Activated CD4-positive, alpha-beta T cell treated with anti-CD3 and anti-CD28 coated beads, Interleukin-2, amount 10 ng/mL, durations not matched to agents 24 days and 14 days (primary cell): ENCODE measurements at places on chromosomes 4 and X. TPM values are rescaled to one million over a fixed set of nuclear protein-coding genes. Genes with fewer than 3 reads are reported as not detected.
A peak's percentile ranks its signal among the peaks of the same experiment; 100 is the strongest.

DNA sequence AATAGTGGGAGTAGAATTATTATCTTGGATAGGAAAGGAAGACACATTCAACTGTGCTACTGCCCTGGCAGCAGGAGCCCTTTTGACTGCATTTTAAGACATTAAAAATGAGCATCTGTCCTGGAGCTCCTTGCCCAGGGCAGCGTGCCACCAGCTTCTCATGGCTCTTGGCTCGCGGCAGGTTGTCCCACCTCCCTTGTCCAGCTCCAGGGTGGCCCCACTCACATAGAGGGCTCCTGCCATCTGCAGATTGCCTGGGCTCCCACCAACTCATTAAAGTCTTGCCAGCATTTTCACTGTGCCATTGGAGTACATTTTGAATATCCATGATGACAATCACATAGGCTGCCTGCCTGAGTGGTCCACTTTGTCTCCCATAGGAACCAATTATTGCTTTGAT lies 27.0 kb downstream of the CLCN4 start:
- no peak for DNase-seq
- H3K4me3 ChIP-seq = no peak overlapping the region
- H3K27me3 ChIP-seq = peaks cover 3% of the 10 kb centered on the region
- no peaks in the 10 kb centered on the region for H3K36me3 ChIP-seq
- H3K4me1 ChIP-seq = no peaks in the 10 kb centered on the region

GRCh38 chrX:113330416-113330815 lies 489.8 kb upstream of the AMOT start:
- H3K4me1 ChIP-seq = no peaks in the 10 kb centered on the region
- no peak for DNase-seq
- no peak overlapping the region for H3K27ac ChIP-seq

Gene IDS
- total RNA-seq = 43.9 and 44.9 TPM in 2 replicates

DNA sequence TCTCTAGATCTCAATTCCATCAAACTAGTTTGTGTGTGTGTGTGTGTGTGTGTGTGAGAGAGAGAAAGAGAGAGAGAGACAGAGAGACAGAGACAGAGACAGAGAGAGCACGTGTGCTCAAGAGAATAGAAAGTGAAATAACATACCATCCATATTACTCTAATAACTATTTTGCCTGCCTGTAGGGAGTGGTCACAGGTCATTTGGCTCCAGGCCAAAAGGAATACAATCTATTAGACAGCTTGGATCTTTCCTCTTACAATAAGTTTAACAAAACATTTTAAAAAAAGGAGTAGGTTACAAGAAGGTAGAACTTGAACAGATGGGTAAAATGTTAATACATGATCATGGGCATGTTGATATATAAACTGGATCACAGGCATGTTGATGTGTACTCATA lies 76.2 kb downstream of the COL4A6 start:
- no peak overlapping the region for H3K4me3 ChIP-seq
- H3K36me3 ChIP-seq = no peaks in the 10 kb centered on the region
- H3K27me3 ChIP-seq = no peaks in the 10 kb centered on the region
- H3K27ac ChIP-seq = no peak overlapping the region

Gene BEX1
- total RNA-seq = not detected in 2 replicates

Gene F11
- not detected in 2 replicates for total RNA-seq

Gene NSG1
- total RNA-seq = 0.09 and 0.44 TPM in 2 replicates

DNA sequence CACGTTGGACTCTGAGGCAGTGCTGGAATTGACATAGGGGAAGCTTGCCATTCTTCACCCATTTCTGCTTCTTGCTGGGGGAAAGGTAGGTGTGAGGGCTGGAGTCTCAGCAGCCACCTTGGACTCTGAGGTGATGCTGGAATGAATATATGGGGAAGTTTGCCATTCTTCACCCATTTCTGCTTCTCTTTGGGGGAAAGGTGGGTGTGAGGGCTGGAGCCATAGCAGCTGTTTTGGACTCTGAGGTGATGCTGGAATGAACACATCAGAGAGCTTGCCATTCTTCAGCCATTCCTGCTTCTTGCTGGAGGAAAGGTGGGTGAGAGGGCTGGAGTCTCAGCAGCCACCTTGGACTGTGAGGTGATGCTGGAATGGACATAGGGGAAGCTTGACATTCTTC lies 115.1 kb downstream of the CRLF2 start:
- H3K4me1 ChIP-seq = peaks cover 8% of the 10 kb centered on the region
- H3K27ac ChIP-seq = no peak overlapping the region
- H3K4me3 ChIP-seq = no peak overlapping the region

Gene SLC6A8
- total RNA-seq = 3.5 TPM in 2 replicates

DNA sequence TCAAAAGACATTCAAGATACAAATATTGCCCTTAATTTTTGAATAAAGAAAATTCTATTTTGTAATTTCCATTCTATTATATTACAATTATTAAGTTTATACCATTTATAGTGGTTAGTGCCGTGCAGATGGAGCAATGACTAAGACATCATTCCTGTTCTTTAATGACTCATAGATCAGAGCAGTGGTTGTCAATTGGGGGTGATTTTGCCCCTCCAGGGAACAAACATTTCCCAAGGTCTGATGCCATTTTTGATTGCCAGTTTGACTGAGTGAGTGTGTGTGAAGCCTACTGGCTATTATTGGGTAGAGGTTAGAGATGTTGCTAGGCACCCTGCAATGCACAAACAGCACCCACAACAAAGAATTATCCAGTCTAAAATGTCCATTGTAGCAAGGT lies 97.9 kb upstream of the DDIT4L start:
- H3K4me1 ChIP-seq = no peaks in the 10 kb centered on the region
- H3K4me3 ChIP-seq = no peak overlapping the region
- no peak for DNase-seq

Gene CC2D2A
- not detected in 2 replicates for total RNA-seq

Gene NLGN4X
- not detected in 2 replicates for total RNA-seq

Gene QDPR
- total RNA-seq = 31.8 and 34.4 TPM in 2 replicates

- H3K27me3 ChIP-seq = no peaks in the 10 kb centered on the region
- H3K4me1 ChIP-seq = no peaks in the 10 kb centered on the region
- H3K4me3 ChIP-seq = no peak overlapping the region
- no peak for DNase-seq
- no peaks in the 10 kb centered on the region for H3K36me3 ChIP-seq
- H3K27ac ChIP-seq = no peak overlapping the region
Observed at GRCh38 chrX:30613721-30614120, 36.2 kb upstream of the TASL start.

Gene GPR119
- not detected in 2 replicates for total RNA-seq

GRCh38 chrX:153969904-153970356 lies 1.7 kb downstream of the HCFC1 start:
- H3K27me3 ChIP-seq = no peaks in the 10 kb centered on the region
- peaks cover 17% of the 10 kb centered on the region for H3K36me3 ChIP-seq
- peak overlapping the region; percentile 98 for H3K4me3 ChIP-seq
- DNase-seq = peak; percentile 78
- peaks cover 37% of the 10 kb centered on the region for H3K4me1 ChIP-seq
- H3K27ac ChIP-seq = peak overlapping the region; percentile 84

DNA sequence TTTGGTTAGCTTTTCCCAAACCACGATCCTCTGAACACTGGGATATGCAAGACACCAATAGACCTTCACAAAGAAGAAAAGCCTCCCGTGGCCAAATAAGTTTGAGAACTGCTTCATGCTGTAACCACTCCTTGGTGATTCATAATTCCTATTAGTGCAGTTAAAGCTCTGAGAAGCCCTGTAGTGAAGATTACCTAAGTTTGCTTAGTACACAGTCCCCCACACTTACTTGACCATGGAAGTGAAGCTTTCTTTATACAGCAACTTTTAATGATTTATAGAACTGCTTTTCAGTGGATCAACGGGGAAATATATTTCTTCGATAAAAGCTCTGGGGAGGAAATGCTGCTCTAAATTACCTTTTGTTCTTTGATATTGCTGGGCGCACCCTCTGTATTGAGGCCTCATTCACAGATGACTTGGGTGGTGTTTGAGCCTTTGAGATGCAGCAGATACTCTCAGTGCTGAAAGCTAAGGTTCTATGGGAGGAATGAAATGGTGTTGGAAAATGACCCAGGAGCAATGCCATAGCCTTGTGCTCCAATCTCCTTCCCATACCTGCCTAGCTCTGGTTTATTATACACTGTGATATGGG lies 67.4 kb downstream of the CBLL2 start:
- no peak overlapping the region for H3K27ac ChIP-seq
- H3K4me3 ChIP-seq = no peak overlapping the region
- no peaks in the 10 kb centered on the region for H3K4me1 ChIP-seq
- no peaks in the 10 kb centered on the region for H3K36me3 ChIP-seq
- DNase-seq = no peak
- no peaks in the 10 kb centered on the region for H3K27me3 ChIP-seq

Gene GLA
- 66.6 and 70.7 TPM in 2 replicates for total RNA-seq

DNA sequence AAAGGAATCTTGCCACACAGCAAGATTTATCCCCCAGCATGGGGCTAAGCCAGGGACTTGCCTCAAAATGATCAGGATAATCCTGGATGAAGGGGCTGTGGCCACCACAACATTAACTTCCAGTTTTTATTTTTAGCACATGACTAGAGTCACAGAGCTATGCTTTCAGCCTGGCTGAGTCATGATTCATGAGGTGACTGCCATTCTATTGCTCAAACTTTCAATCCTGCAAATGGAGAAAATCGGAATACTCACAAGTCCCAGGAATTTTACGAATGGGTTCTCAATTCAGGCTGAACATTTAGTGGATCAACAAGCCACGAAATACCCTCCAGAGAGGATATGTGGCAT lies 70.7 kb upstream of the HPGD start:
- no peaks in the 10 kb centered on the region for H3K36me3 ChIP-seq
- H3K27me3 ChIP-seq = no peaks in the 10 kb centered on the region
- peaks cover 7% of the 10 kb centered on the region for H3K4me1 ChIP-seq
- no peak for DNase-seq

GRCh38 chr4:42655269-42655637 lies 1.7 kb downstream of the ATP8A1 start:
- no peak for DNase-seq
- H3K36me3 ChIP-seq = peaks cover 29% of the 10 kb centered on the region
- H3K27ac ChIP-seq = peak overlapping the region; percentile 96
- peak overlapping the region; percentile 97 for H3K4me3 ChIP-seq

DNA sequence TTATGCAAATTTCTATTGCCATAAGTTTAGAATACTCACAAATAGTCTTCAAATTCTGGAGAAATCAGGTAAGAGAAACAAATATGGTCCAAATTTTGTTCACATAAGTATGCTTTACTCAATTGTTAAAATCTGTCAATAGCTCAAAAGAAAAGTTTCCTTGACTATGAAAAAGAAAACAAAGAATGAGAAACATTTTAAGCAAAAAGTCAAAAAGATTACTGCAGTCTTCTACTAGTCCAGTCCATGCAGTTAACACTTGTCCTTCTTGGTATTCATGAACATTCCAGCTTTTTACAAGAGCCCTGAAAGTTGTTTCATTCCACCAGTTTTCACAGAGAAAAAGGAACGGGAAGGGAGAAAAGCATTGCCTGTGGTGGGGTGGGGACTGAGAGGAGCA lies 54.7 kb upstream of the ZXDA start:
- H3K4me1 ChIP-seq = no peaks in the 10 kb centered on the region
- no peak for DNase-seq
- H3K27ac ChIP-seq = no peak overlapping the region

Gene RASL11B
- total RNA-seq = 2.0 and 2.2 TPM in 2 replicates

DNA sequence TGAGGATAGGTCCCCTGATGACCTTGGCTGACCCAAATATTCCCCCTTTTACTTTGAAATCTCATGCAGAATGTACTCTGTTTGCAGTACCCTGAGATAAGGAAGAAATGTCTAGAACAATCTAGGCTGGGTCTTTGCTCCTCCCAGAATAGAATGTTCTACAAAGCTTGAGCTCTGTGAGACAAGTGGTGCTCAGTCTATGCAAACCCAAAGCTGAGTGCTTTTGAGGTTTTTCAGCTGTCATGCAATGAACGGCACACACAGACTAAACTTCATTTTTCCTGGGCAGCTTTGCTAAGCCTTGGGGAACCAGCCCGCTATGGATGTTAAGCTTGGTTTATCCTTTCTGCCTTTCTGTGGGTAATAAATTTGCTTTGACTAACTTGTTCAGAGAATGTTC lies 513.6 kb downstream of the FAT4 start:
- DNase-seq = no peak
- H3K27ac ChIP-seq = no peak overlapping the region
- H3K4me1 ChIP-seq = no peaks in the 10 kb centered on the region

- H3K4me3 ChIP-seq = no peak overlapping the region
- peaks cover 3% of the 10 kb centered on the region for H3K4me1 ChIP-seq
- no peak overlapping the region for H3K27ac ChIP-seq
- H3K27me3 ChIP-seq = peaks cover 5% of the 10 kb centered on the region
Observed at GRCh38 chr4:11511321-11511720, 82.6 kb upstream of the HS3ST1 start.

DNA sequence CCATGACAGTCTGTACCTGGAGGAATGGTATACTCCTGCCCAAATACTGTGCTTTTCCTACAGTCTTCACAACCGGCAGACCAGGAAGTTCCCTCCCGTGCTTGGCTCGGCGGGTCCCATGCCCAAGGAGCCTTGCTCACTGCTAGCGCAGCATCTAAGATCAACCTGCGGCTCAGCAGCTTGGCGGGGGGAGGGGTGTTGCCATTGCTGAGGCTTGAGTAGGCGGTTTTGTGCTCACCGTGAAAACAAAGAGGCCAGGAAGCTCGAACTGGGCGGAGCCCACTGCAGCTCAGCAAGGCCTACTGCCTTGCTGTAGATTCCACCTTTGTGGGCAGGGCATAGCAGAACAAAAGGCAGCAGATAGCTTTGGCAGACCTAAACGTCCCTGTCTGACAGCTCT lies 152.7 kb downstream of the TEX11 start:
- H3K27me3 ChIP-seq = no peaks in the 10 kb centered on the region
- peak; percentile 85 for DNase-seq
- H3K27ac ChIP-seq = peak overlapping the region; percentile 34
- H3K4me1 ChIP-seq = peaks cover 20% of the 10 kb centered on the region

DNA sequence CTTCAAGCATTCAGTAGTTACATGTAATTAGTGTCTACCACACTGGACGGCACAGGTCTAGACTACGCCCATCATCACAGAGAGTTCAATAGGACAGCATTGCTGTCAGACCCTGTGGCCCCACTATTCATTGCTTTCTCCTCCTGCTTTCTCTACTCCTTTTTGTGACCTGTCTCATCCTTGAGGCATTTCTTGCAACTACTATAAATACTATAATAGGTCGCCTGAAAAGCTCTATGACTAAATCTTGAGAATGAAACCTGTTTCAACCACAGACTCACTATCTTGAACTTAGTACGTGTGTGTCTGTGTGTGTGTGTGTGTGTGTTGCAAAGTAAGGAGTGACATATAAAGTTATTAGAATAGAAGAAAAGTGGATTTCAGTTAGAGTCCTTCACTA lies 252.9 kb upstream of the KLF3 start:
- no peak overlapping the region for H3K27ac ChIP-seq
- DNase-seq = no peak
- H3K4me3 ChIP-seq = no peak overlapping the region

DNA sequence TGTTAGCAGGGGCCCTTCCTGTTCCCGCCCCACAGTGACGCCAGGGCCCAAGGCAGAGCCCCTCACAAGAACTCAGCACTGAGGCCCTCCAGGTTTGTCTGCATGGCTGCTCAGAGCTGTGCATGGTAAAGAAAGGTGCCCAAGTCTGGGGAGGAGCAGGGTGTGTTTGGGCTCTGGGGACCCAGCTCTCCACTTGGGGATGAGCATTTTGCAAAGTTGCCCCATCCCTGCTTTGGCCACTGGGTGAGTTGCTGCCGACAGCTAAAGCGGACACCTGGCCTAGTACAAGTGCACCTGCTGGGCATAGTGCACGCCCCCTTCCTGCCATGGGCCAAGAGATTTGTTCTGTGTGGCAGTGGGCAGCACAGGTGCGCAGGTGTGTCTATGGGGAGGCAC lies 2.0 kb upstream of the MXD4 start:
- no peaks in the 10 kb centered on the region for H3K4me1 ChIP-seq
- peak overlapping the region; percentile 76 for H3K4me3 ChIP-seq
- no peaks in the 10 kb centered on the region for H3K27me3 ChIP-seq
- no peaks in the 10 kb centered on the region for H3K36me3 ChIP-seq

Gene RIBC1
- total RNA-seq = 0.44 and 0.54 TPM in 2 replicates

Gene OSTC
- 91.2 and 93.3 TPM in 2 replicates for total RNA-seq

Gene PRSS48
- not detected in 2 replicates for total RNA-seq
